ENCODE measurements at places on chromosomes 13 and 19.
A peak's percentile ranks its signal among the peaks of the same experiment; 100 is the strongest.

GRCh38 chr19:50977626-50978025 lies 6.1 kb downstream of the KLK7 start:
- no peak for DNase-seq

DNA sequence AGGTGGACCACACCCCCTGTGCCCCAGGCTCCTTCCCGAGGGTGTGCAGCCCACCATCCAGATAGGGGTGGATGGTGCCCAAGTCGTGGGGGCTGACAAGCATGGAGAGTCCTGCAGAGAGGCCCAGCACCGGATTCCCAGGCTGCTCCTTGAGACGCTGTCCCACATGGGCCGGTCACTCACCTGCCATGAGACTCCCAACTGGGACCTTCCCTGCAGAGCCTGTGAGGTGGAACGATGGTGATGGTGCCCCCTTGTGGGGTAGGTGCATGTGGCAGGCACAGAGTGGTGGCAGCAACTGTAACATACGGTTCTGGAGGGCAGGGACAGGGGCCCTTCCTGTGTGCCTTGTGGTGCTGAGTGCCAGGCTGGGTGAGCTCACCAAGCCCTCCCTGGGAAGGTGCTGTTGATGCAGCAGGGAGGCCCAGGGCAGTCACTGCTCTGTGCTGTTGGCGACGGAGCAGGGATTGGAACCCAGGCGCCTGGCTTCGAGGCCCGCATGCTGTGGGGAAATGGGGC lies 33.1 kb downstream of the PPP1R37 start:
- DNase-seq: peak; percentile 66

DNA sequence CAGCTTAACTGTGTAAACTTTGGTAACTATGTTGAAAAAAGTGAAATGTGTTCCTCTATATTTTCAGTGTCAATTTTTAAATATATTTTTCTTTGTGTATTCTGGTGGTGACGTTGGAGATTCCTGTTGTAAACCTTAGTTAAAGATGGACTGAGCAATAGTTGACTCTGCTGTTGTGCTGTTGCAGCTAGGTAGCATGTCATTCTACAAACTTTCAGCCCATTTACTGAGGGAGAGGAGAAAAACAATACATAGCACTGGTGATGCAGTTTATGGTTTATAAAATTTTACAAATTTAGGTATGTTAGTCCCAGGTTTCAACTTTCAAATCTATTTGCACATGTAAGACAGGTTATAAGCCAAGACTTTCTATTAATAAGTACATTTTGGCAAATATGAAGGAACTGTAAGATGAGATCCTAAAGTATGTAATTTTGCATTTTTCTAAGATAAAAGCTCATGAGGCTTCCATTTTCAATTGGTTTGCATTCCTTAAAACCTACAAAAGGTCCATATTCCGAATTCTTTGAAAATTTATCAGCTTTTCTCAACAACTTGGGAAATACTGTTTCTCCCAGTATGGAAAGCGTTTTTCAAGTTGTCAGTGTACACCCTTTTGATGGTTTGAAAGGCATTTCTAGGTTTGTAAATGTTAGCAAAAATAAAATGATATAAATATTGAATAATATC lies 1.5 kb downstream of the NDFIP2 start:
- DNase-seq: no peak

GRCh38 chr19:4624733-4625362 lies 14.5 kb upstream of the TNFAIP8L1 start:
- DNase-seq: no peak

DNA sequence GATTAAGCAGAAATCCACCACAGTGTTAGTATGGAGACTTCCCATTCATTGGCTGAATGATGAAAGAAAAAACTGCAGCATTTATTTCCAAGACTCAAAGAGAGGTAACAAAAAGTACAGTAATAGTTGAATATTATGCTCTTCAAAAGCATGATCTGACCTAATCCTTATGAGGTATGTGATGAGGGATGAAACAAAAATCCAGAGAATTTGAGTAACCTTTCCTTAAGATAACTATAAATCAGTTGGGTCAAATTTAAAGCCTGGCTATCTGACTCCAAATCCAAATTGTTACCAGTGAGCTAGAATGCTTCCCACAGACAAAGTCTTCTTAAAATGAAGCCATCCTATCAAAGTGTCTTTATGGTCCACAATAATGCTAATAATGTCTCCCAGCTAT lies 38.1 kb downstream of the NUFIP1 start:
- DNase-seq: no peak

GRCh38 chr19:580274-580835 lies 8.0 kb downstream of the BSG start:
- DNase-seq: no peak

GRCh38 chr13:19960653-19960976 lies 2.1 kb downstream of the ZMYM2 start:
- no peak for DNase-seq
